ENCODE measurements at places on chromosomes 11 and 22. TPM values are rescaled to one million over a fixed set of nuclear protein-coding genes. Genes with fewer than 3 reads are reported as not detected.
A peak's percentile ranks its signal among the peaks of the same experiment; 100 is the strongest.

- DNase-seq: no peak
Measured at GRCh38 chr11:84420271-84420670, 1134.1 kb upstream of the CCDC90B start.

DNA sequence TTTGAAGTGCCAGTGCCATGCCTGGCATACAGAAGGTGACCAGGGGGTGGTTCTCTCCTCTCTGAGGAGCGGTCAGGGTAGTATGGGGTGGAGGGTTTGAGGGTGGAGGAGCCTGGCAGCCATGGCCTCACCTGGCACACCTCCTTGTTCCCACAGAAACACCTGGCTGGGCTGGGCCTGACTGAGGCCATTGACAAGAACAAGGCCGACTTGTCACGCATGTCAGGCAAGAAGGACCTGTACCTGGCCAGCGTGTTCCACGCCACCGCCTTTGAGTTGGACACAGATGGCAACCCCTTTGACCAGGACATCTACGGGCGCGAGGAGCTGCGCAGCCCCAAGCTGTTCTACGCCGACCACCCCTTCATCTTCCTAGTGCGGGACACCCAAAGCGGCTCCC lies 9.6 kb downstream of the SERPINH1 start:
- DNase-seq: no peak

- DNase-seq: no peak
Measured at GRCh38 chr11:99069856-99070444, 49.2 kb downstream of the CNTN5 start.

DNA sequence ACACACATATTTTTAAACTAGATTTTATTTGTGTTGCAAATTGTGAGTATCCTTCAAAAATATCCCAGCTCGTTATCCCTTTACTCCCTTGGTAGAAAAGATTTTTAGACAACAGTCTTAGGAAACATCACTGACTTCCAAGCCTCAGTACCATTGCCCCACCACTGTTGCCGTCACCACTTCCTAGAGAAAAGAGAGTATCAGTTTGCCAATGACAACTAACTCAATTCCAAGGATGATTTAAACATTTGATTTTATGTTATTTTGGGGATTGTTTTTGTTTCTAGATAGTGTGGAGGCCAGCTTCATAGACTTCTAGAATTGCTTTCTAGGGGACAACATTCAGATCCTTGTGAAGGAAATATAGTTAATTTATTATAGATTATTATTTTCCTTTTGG lies 274.0 kb upstream of the MPPED2 start:
- no peak for DNase-seq

GRCh38 chr11:115518983-115519628 lies 14.9 kb upstream of the CADM1 start:
- DNase-seq: no peak

DNA sequence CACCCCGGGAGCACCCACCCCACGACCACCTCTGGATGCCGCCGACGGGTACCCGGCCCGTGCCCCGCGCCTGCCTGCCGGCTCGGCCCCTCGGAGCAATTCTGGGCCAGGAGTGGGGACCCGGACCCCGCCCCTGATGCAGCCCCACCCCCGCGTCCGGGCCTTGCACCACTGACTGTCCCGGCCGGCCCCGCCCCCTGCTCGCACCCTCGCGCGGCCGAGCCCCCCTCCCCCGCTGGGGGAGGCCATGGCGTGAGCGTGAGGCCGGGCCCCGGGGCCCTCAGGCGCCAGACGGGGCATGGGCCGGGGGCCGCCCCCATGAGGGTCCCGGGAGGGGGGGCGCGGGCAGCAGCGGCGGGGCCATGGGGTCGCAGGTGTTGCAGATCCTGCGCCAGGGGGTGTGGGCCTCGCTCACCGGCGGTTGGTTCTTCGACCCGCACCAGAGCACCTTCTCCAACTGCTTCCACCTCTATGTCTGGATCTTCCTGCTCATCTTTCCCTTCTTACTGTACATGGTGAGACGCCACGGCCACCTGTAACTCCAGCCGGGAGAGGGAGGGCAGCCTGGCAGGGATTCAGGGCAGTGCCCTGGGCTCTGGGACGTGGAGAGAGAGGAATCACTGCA lies 486 bp downstream of the PCNX3 start:
- peak; percentile 74 for DNase-seq

DNA sequence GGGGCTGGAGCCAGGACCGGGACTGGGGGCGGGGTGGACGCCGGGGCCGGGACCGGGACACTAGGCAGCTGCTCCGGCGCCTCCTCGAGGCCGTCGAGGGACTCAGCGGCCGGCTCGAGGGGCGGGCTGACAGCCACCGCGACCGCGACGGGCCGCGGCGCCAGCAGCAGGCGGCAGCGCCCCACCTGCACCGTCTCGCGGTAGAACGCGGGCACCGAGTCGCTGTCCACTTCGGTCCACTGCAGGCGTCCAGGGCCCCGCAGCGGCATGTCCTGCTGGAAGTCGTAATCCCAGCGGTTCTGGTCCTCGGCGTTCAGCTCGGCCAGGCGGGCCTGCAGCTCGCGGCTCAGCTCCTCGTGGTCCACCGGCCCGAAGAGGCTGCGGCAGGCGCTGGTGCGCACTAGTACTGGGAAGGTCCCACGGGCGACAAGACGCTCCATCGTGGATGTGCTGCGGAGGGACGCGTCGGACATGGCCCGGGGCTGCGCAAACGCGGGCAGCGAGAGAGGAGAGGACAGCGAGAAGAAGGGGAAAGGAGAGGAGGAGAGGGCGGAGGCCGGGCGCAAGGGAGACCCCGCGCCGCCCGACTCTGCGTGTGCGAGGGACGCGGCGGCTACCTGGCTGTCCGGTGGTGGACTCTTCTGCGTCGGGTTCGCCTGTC lies 428 bp downstream of the CDKN1C start:
- peak; percentile 87 for DNase-seq

GRCh38 chr22:23225724-23226496 lies 45.6 kb downstream of the BCR start:
- peak; percentile 83 for DNase-seq

Gene HBB
- 111 TPM for total RNA-seq

Gene NXPE4
- total RNA-seq: not detected

Gene F2
- 0.19 TPM for total RNA-seq

GRCh38 chr11:19727246-19727645 lies 14.6 kb downstream of the NAV2 start:
- no peak for DNase-seq

- no peak for DNase-seq
Measured at GRCh38 chr11:31687861-31688260, 123.3 kb downstream of the PAX6 start.

DNA sequence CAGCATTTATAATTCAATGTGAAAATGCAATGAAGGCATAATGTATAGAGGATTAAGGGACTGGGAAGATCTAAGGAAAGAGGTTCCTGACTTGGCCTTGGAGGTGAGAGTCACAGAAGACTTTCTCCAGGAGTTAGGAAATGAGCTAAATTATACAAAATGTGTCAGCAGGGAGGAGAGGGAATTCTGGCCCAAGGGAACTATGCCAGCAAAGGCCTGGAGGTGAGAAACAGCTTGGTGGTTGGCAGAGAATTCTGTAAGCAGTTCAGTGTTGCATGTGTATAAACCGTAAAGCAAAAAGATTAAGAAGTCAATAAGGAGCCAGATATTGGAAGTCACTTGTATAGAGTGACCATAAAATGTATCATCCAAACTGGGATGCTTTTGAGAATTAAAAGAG lies 142.2 kb upstream of the SESN3 start:
- no peak for DNase-seq

DNA sequence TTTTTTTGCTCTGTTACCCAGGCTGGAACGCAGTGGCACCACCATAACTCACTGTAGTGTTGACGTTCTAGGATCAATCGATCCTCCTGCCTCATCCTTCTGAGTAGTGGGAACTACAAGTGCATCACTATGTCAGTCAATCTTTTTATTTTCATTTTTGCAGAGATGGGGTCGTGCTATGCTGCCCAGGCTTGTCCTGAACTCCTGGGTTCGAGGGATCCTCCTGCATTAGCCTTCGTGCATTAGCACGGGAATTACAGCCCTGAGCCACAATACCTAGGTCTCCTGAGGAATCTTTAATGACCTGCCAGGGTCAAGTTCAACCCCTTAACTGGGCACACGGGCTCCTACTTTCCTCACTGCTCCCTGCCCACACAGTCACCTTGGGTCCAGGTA lies 4.4 kb downstream of the APOL3 start:
- no peak for DNase-seq

- DNase-seq: peak; percentile 46
Measured at GRCh38 chr22:44519886-44520285, 21.9 kb upstream of the RTL6 start.

DNA sequence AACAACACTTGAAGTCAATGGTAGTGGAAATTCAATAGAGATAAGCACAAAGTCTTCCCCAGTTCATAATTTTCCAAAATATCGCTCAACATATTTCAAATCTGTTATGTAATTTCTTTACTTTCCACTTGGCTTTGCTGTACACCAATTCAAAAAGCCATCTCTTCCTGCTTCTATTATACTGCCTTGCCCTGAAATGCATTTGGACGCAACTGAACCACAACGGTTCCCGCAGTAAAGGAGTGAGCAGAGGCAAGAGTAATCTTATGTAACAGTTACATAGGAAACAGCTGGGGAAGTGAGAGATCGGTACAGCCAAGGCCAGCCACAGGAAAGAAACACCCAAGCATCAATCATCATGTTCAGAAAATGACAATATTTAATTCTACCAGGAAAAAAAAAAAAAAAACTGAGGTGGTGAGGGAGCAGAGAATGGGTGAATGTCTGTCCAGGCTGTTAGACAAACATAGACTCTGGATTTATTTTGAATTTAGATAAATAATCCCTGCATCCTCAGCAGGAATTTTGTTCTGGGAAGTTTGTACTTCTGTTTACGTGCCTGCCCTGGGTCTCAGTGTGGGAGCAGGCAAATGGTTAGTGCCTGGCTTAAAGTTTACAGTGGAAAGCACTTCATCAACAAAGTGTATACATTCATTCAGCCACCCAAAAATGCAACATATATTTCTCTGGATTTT lies 392.2 kb downstream of the ETS1 start:
- DNase-seq: no peak

DNA sequence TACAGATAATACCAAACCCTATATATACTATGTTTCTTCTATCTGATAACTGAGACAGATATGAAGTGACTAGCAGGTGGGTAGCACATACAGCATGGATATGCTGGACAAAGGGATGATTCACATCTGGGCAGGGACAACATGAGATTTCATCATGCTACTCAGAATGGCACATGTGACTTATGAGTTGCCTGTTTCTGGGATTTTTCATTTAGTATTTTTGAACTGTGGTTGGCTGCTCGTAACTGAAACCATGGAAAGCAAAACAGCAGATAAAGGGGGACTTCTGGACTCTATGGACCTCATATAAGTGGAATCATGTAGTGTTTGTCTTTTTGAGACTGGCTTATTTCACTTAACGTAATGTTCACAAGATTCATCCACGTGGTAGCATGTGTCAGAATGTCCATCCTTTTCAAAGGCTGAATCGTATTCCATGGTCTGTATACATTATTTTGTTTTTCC lies 883.0 kb downstream of the TBC1D22A start:
- no peak for DNase-seq

Gene OR52I1
- total RNA-seq: not detected

DNA sequence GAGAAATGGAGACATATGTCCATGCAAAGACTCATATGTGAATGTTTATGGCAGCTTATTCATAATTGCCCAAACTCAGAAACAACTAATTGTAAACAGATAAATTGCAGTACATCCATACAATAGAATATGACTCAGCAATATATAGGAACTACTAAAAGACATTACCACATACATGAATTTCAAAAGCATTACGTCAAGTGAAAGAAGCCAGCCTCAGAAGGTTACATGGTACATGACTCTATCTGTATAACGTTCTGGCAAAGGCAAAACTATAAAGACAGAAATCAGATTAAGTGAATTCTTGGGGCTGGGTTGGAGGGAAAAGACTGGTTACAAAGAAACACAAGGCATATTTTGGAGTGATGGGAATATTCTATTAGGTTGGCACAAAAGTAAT lies 7.2 kb downstream of the KCTD21 start:
- no peak for DNase-seq

- no peak for DNase-seq
Measured at GRCh38 chr11:74948546-74948897, 369 bp downstream of the XRRA1 start.

Gene ZC3H12C
- total RNA-seq: 15.7 TPM

- peak; percentile 92 for DNase-seq
Measured at GRCh38 chr22:24118689-24119384, 62.5 kb upstream of the SUSD2 start.

GRCh38 chr22:42805998-42806830 lies 50.9 kb downstream of the ARFGAP3 start:
- DNase-seq: no peak

DNA sequence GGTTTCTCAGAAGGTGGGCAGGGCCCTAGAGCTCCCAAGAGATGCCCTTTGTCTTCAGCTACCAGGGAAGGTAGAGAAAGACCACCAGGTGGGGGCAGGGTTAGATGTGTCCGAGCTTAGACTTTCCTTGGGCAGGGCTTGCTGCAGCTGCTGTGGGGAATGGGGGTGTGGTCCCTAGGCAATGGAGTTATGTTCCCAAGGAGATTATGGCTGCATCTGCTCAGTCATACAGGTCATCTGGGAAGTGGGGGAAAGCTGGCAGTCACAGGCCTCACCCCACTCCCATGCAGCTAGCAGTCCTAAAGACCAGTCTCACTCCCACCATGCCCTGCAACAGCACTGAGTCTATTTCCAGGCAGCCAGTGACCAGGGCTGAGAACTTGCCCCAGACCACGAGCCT lies 29.5 kb downstream of the MMP27 start:
- no peak for DNase-seq

GRCh38 chr11:87013912-87014825 lies 23.6 kb upstream of the TMEM135 start:
- DNase-seq: no peak

- DNase-seq: no peak
Measured at GRCh38 chr22:46476547-46476941, 60.9 kb downstream of the CELSR1 start.

DNA sequence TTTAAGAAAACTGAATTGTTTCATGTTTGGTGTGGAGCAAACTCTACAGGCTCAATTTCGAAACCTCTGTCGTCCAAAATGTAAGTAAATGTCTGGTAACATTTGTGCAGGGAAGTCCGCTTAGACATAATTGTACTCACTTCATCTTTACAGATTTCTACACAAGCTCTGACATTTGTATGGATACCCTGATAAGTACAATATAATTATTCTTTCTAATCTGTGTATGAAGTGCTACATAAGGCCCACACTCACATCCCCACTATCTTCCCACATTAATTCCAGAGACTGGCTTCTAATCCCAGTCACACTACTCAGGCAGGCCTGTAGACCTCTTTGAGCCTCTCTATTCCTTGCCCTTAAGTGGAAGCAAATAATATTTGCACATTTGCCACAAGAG lies 129.2 kb upstream of the LMO1 start:
- no peak for DNase-seq

- no peak for DNase-seq
Measured at GRCh38 chr11:41400819-41401382, 58.6 kb downstream of the LRRC4C start.

Gene KLHL35
- 0.64 TPM for total RNA-seq
